Motor neuron (in vitro differentiated cells): ENCODE measurements at places on chromosomes 3 and 15. TPM values are rescaled to one million over a fixed set of nuclear protein-coding genes. Genes with fewer than 3 reads are reported as not detected.

CATSPER2 gene
- 2.1 and 4.5 TPM in 2 replicates for total RNA-seq

EBLN2 gene
- 3.1 and 3.8 TPM in 2 replicates for total RNA-seq

DNA sequence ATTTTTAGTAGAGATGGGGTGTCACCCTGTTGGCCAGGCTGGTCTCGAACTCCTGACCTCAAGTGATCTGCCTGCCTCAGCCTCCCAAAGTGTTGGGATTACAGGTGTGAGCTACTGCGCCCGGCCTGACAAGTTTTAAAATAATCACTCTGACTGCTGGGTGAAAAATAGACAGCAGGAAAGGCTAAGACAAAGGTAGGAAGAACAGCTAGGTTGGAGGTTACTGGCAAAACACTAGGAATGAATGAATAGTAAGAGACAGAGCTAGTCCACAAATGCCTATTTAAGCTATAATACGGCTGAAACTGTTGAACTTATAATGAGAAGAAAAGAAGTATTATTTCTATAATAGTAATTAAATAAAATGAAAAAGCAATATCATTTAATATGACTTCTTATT lies 46.7 kb upstream of the RAP2B start:
- no peak for ATAC-seq

DNA sequence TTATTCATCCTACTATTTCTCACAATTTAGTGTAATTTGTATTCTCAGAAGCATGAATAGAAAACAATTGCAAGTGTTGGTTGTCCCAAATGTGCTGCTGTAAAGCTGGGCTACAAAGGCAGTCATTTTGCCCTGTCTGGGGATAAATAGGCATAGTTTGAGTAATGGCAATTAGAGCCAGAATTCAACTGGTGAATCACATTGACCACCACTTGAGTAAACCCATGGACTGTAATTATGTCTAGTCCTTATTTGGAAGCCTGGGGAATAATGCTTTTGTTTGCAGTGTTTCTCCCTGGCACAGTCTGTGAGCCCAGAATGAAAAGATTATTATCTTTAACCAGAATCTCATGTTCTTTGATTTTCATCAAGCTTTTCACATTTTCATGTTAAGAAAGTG lies 30.5 kb upstream of the CHL1 start:
- ATAC-seq = no peak

GRCh38 chr3:14822670-14823390 lies 4.1 kb downstream of the FGD5 start:
- no peak for ATAC-seq
